Heart right ventricle (tissue), 16 donors: ENCODE measurements at places on chromosomes 4 and X. TPM values are rescaled to one million over a fixed set of nuclear protein-coding genes. Genes with fewer than 3 reads are reported as not detected.

DNA sequence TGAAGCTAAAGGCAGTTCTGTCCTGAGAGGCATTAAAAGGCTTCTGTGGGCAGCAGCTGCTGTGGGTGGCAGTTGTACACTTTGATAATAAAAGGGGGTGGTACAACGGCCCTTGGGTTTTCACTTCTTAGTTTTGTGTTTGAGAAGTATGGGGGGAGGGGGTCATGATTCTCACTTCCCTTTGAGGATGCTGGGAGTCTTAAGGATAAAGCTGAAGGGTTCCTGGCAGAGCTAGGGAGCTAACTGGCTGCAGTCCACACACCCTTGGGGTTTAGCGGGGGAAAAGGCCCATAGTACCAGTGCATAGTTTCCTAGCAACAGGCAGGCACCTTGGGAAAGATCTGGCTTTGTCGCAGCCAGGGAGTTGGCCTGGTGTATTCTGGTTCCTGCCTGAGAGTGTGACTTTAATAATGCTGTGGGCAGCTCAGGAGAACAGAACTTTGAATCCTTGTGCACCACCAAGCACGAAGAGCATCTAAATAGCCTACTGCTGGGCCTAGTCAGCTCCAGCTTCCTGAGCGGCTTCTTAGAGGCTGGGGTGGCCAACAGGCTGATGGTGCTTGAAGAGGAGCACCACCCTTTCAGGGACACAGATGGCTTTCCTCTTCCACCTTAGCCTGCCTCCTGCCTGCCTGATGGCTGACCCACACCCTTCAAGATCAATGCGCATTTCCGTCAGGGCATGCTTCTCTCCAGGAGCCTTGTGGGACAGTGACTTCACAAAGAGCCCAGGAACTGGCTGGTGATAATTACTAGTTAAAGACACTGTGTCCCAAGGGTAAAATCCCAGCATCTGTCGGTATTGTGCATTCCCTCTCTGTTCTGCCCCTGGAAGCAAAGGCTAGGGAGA, 12.5 kb downstream of the ZBTB33 start:
- H3K4me3 ChIP-seq, result no peak overlapping the region
- H3K27ac ChIP-seq, result no peak overlapping the region
- no peaks in the 10 kb centered on the region for H3K4me1 ChIP-seq
- DNase-seq, result no peak
- H3K27me3 ChIP-seq, result no peaks in the 10 kb centered on the region

GRCh38 chr4:174545268-174545667, 23.0 kb upstream of the HPGD start:
- no peak overlapping the region for H3K4me3 ChIP-seq

GRCh38 chr4:104901438-104901837, 245.2 kb upstream of the TET2 start:
- H3K4me3 ChIP-seq, result no peak overlapping the region
- no peaks in the 10 kb centered on the region for H3K27me3 ChIP-seq
- H3K36me3 ChIP-seq, result no peaks in the 10 kb centered on the region
- peak; percentile 3 for DNase-seq

The PASD1 gene
- total RNA-seq, result not detected

DNA sequence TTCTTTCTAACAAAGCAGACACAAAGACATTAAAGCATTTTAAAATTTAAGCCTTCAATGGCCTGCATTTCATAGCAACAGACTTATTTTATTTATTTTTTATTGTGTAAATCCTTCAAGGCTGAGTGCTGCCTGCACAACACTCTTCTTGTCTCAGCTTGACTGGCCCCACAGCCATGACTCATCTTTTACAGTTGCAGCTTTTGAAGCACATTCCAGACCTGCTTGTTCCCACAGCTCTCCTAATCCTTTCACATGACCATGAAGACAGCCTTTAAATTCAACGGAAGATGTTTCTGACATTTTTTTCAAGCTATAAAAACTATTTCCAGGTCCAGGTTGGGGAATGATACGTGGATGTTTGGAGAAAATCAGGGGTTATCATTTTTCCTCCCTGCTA, 276.9 kb upstream of the TACR3 start:
- H3K27me3 ChIP-seq, result no peaks in the 10 kb centered on the region
- no peaks in the 10 kb centered on the region for H3K36me3 ChIP-seq
- no peak overlapping the region for H3K27ac ChIP-seq

The BMPR1B gene
- total RNA-seq, result 2.2 TPM

GRCh38 chrX:31962256-31962655, 890.4 kb upstream of the FTHL17 start:
- H3K27me3 ChIP-seq, result no peaks in the 10 kb centered on the region
- DNase-seq, result no peak
- no peaks in the 10 kb centered on the region for H3K36me3 ChIP-seq
- H3K27ac ChIP-seq, result no peak overlapping the region

DNA sequence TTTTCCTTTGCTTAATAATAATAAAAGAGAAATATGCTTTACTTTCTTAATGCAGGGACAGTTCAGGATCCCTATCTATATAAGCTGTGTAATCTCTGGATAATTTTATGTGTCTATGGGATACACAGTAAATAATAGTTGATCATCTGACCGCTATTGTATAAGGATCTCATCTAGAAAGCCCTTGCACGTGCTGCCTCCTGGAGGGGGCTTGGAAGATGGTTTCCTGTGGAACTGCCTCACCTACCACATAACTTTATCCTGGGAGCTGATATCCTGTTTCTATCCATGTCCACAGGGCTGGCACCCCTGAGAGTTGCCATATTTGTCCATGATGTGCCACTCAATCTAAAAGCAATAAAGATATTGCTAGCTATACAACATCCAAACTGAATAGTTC, 139.3 kb upstream of the FRMPD4 start:
- H3K36me3 ChIP-seq, result no peaks in the 10 kb centered on the region
- no peaks in the 10 kb centered on the region for H3K4me1 ChIP-seq
- H3K4me3 ChIP-seq, result no peak overlapping the region
- no peak overlapping the region for H3K27ac ChIP-seq
- no peaks in the 10 kb centered on the region for H3K27me3 ChIP-seq

The GUF1 gene
- total RNA-seq, result 28.4 TPM

- H3K4me3 ChIP-seq, result no peak overlapping the region
- no peak for DNase-seq
- peaks cover 69% of the 10 kb centered on the region for H3K4me1 ChIP-seq
- no peaks in the 10 kb centered on the region for H3K27me3 ChIP-seq
Observed at GRCh38 chr4:145496292-145496691, 14.6 kb downstream of the SMAD1 start.

- H3K27ac ChIP-seq, result no peak overlapping the region
- H3K27me3 ChIP-seq, result no peaks in the 10 kb centered on the region
- no peak overlapping the region for H3K4me3 ChIP-seq
Observed at GRCh38 chrX:150680974-150681373, 12.2 kb upstream of the MTMR1 start.

DNA sequence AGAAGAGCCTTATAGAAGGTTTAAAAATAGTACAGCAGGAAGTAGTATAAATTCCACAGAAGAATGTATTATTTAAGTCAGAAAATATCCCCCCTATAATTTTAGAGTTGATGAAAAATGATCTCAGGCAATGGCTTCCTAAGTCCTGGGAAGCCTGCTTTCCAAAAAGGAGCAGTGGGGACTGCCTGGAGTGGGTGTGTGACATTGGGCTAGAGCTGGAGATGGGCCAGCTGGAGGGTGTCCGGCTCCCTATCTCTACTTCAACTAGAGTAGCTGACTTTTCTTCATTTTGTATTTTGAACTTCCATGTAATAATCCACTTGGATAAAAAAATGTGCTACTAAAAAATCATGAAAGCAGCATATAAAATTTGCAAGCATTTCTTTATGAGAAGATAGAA, 253.9 kb downstream of the ANK2 start:
- H3K36me3 ChIP-seq, result no peaks in the 10 kb centered on the region
- peaks cover 10% of the 10 kb centered on the region for H3K4me1 ChIP-seq
- H3K27me3 ChIP-seq, result no peaks in the 10 kb centered on the region

The RTL3 gene
- total RNA-seq, result 0.30 TPM

- no peaks in the 10 kb centered on the region for H3K36me3 ChIP-seq
- H3K4me3 ChIP-seq, result peak overlapping the region; percentile 60
- peaks cover 73% of the 10 kb centered on the region for H3K27me3 ChIP-seq
Observed at GRCh38 chrX:40108959-40109287, 11.2 kb upstream of the BCOR start.

DNA sequence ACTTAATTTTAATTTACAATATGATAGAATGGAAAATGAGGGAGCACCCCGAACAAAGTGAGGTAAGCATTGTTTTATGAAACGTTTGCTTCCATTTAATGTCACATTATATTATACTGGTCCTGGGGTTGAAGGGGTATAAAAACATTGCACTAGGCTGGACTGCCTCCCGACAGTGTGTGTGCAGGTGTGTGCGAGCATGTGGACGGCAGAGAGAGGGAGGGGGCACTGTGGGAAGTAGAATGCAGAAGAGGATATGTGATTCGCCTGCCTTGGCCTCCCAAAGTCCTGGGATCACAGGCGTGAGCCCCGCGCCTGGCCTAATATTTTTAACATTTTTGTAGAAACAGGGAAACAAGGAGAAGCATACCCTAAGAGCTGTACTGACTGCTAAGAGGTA, 36.0 kb downstream of the IRF2 start:
- no peak overlapping the region for H3K4me3 ChIP-seq
- H3K27me3 ChIP-seq, result no peaks in the 10 kb centered on the region
- peak overlapping the region; percentile 32 for H3K27ac ChIP-seq

- H3K4me1 ChIP-seq, result no peaks in the 10 kb centered on the region
- H3K27ac ChIP-seq, result no peak overlapping the region
- H3K27me3 ChIP-seq, result no peaks in the 10 kb centered on the region
- DNase-seq, result no peak
- peaks cover 5% of the 10 kb centered on the region for H3K36me3 ChIP-seq
- H3K4me3 ChIP-seq, result no peak overlapping the region
Observed at GRCh38 chr4:169438057-169438480, 167.3 kb upstream of the SH3RF1 start.

DNA sequence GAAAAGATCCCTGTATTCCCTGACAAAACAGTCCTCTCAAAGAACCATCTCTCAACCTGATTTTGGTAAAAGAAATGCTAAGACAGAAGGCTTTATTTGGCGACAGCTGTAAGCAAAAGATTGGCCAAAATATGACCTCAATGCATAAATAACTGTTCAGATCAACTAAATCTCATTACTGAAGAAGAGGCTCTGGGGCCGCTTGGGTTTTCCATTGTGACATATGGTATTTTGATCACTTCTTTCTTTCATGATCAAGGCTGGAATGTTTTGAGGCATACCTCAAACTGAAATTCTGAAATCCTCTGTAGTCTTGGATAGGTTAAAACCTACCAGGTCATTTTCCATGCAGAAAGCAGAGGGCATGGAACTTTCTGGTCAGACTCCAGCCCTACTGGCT, 106.3 kb downstream of the C4orf51 start:
- H3K36me3 ChIP-seq, result no peaks in the 10 kb centered on the region
- no peaks in the 10 kb centered on the region for H3K4me1 ChIP-seq
- H3K27me3 ChIP-seq, result no peaks in the 10 kb centered on the region
- H3K4me3 ChIP-seq, result no peak overlapping the region
- no peak overlapping the region for H3K27ac ChIP-seq
- DNase-seq, result no peak

GRCh38 chr4:176780995-176781738, 11.6 kb downstream of the VEGFC start:
- no peak overlapping the region for H3K4me3 ChIP-seq
- peaks cover 15% of the 10 kb centered on the region for H3K4me1 ChIP-seq
- H3K27me3 ChIP-seq, result no peaks in the 10 kb centered on the region
- no peaks in the 10 kb centered on the region for H3K36me3 ChIP-seq

The GPR119 gene
- not detected for total RNA-seq

The RBM10 gene
- 28.8 TPM for total RNA-seq

The VCX3A gene
- not detected for total RNA-seq

The PNMA6A gene
- total RNA-seq, result 1.2 TPM

GRCh38 chr4:16759931-16760582, 138.4 kb downstream of the LDB2 start:
- DNase-seq, result no peak
- no peak overlapping the region for H3K4me3 ChIP-seq
- no peak overlapping the region for H3K27ac ChIP-seq
- H3K36me3 ChIP-seq, result peaks cover 15% of the 10 kb centered on the region

DNA sequence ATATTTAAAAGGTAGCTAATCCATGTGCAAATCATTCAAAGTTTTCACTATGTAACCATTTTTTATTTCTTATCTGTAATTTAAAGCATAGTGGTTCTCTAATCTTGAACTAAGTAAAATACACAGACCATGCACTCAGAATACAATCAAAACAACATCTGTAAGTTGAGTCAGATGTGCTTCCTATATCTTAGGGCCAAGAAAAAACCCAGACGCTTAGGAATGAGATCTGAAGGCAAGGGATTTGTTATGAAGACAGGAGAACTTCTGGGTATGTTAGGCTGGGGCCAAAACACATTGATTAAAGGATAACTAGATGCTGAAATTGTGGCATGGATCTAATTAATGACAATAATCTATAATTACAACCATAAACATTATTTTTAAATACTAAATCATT, 120.3 kb downstream of the PDE5A start:
- no peak overlapping the region for H3K27ac ChIP-seq
- peaks cover 7% of the 10 kb centered on the region for H3K4me1 ChIP-seq
- DNase-seq, result no peak
- no peak overlapping the region for H3K4me3 ChIP-seq

The GIMD1 gene
- total RNA-seq, result not detected

DNA sequence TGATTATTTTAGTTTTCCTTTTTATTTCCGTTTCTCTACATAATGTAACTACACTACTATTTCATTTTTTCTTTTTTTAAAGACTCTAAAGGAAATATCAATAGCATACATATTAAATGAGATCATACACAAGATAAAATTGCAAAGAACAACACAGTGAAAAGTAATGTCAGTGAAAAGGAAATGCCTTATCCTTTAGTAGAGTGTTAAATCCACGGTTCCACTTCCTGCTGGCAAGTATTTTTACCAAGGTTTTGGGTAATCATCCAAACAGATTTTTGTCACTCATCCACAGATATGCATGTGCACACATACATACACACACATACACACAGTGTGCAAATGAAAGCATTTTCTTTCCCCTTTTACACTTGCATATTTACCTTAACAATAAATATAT, 548.9 kb downstream of the PPP4R3C start:
- no peaks in the 10 kb centered on the region for H3K4me1 ChIP-seq
- no peak overlapping the region for H3K27ac ChIP-seq
- no peaks in the 10 kb centered on the region for H3K36me3 ChIP-seq
- H3K4me3 ChIP-seq, result no peak overlapping the region
- DNase-seq, result no peak
